Stimulated activated CD8-positive, alpha-beta memory T cell treated with anti-CD3 and anti-CD28 coated beads, Interleukin-2, amount 100 ng/mL, for 1 hour (primary cell): ENCODE measurements at places on chromosomes 12 and 14.

- no peak for DNase-seq
Measured at GRCh38 chr14:94305620-94306019, 12.6 kb upstream of the SERPINA10 start.

GRCh38 chr14:39350866-39351265 lies 81.4 kb downstream of the FBXO33 start:
- no peak for DNase-seq

GRCh38 chr12:85781766-85782165 lies 54.4 kb downstream of the RASSF9 start:
- no peak for DNase-seq

DNA sequence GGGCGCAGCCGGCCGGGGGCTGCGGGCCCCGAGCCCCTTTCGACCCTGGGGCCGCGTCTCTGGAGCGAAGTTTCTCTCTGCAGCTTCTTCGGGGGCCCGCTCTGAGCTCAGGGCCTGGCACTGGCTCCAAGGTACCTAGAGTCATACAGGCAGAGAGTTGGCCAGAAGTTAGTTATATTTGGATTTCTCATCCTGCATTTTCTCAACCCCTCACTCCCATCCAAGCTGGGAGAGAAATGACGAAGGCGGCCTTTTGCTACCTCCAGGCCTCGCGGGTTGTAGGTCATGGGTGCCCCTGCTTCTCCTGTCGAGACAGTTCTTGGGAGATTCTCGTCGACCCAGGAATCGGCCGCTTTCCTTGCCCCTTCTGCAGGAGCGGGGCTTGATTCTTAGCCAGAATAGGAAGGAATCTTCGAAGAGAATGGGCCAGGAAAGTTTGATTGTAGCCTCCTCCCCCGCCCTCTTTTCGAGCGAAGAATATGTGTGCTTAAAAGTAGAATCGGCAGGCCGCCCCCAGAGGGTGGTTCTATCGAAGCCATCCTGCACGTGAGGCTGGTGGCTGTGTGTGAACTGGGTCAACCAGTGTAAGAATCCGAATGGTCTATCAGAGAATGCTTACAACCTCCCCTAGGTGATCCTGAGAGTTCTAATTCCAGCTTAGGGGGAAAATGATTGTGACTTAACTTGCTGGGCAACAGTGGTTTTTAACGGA lies 785 bp downstream of the MLEC start:
- DNase-seq = no peak

- DNase-seq = no peak
Measured at GRCh38 chr12:100215209-100215608, 14.6 kb downstream of the ACTR6 start.

DNA sequence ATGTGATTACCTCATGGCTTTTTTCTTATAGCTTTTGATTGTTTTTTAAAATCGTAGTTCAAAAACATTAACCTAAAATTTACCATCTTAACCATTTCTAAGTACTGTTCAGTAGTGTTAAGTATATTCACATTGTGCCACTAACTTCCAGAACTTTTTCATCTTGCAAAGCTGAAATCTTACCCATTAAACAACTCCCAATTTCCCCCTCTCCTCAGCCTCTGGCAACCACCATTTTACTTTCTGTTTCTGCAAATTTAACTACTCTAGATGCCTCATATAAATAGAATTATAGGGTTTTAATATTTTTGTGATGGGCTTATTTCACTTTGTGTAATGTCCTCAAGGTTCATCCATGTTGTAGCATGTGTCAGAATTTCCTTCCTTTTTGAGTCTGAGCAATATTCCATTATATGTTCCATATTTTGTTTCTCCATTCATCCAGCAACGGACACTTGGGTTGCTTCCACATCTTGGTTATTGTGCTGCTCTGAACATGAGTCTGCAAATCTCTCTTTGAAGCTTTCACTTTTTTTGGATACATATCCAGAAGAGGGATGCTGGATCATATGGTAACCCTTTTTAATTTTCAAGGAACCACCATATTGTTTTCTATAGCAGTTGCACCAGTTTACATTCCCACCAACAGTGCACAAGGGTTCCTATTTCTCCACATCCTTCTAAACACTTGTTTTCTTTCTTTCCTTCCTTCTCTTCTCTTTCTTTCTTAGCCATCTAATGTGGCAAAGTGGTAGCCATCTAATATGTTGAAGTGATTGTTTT lies 5.0 kb downstream of the HIF1A start:
- DNase-seq = no peak

DNA sequence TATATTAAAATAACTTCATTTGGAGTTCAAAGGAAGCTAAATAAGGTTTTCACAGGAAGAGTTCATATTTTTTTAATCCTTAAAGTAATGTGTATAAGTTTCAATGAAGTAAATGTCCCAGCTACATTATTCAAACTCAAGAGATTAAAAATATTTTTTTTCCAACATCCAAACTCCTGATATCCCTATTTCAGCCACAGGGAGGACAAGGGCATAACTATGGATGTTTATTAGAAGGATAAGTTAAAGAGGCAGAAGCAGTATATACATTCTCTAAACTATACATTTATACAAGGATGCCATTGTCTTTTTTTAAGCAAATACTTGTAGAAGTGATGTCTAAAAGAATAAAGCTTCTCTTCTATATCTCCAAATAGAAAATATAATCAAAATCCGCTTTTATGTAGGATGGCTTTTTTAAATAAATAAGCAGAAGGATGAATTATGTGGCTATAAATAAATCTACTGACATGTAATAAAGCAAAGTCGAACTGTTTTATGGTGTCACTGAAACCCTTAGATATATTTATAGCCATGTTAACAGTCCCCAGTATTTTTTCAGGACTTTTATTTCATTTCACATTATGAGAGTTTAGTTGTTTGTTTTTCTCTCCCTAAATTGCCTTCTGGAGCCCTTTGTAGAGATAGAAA lies 936.5 kb downstream of the DIO2 start:
- DNase-seq = no peak

DNA sequence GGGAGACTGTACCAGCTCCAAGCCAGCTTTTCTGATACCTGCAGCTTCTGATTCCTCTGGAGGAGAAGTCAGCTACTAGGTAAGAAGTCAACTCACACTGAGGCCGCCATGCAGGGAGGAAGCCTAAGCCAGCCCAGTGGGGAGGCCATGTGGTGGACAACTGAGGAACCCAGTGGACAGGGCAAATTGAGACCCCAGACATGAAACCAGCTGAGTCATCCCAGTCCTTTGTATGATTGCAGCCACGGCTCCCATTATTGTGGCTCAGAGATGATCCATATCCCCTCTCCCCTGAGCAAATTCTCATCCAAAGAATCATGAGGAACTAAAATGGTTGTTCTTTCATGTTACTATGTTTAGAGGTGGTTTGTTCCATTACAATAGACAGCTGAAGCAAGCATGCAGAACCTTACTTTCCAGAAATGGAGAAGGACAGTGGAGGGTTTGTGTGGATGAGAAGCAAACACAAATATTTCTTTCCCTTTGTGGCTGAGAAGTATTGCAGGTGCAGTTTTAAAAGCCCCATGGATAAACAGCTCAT lies 1147.3 kb upstream of the TMEM132C start:
- DNase-seq = no peak

DNA sequence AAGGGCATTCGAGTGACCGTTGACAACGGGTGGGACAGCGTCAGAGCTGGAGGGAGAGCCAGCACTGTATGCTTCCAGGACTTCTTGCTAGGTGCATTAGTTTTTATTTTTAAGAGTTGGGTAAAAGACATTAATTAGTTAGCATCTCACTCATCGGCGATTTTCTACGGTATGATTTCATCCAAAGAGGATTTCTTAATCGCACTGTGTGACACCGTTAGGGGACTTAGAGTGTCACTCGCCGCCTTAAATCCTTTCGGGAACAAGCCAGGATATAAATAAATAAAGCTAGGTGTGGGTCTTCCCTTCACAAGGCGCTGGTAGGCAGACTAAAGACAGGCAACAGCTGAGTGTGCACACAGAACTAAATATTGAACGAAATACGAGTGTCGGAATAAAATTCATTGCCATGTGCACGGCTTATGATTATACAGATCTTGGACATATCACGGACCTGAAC lies 869 bp upstream of the NOVA1 start:
- no peak for DNase-seq

GRCh38 chr12:62785941-62786559 lies 148.9 kb downstream of the PPM1H start:
- no peak for DNase-seq

DNA sequence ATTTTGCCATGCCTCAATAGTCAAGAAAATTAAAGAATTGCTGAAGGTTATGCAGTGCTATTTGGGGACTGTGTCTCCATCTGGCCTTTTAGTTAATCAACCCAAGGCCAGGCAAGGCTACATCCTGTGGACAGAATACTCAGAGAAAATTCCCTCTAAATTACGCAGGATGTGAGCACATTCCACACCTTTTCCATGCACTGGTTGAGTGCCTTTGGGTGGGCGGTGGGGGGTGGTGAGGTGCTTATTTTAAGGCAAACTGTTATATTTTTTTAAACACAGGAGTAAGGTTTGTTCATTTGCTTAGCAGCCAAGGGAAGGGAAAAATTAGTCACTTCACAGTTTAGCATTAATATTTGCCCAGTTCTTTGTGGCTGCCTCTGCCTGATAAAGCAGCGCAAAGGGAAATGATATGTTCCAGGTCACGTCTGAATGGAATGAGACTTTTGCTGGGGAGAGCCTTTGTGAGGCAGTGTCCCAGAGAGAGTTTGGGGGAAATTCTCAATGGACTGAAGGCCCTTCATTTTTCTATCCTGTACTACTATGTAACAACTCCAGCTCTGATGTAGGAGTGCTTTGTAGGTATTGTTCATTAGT lies 17.2 kb upstream of the KCNA5 start:
- DNase-seq = no peak

- DNase-seq = no peak
Measured at GRCh38 chr12:104130760-104131159, 7.2 kb downstream of the NFYB start.

DNA sequence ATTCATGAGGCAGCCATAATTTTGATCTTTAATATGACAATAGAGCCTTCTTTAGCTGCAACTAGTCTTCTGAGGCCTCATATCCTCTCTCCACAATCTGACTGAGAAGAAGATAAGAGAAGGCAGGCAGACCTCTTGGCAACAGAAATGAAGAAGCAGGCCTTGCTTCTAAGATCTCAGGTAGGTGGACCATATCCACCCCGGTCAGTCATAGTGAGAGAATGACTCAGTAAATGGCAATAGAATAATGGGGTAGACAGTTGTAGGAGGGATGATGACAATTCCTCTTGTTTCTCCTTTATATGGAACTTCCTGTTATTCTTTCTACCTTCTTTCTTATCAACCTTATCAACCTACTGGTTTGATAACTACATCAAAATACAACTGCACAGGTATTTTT lies 246.7 kb upstream of the G2E3 start:
- no peak for DNase-seq

DNA sequence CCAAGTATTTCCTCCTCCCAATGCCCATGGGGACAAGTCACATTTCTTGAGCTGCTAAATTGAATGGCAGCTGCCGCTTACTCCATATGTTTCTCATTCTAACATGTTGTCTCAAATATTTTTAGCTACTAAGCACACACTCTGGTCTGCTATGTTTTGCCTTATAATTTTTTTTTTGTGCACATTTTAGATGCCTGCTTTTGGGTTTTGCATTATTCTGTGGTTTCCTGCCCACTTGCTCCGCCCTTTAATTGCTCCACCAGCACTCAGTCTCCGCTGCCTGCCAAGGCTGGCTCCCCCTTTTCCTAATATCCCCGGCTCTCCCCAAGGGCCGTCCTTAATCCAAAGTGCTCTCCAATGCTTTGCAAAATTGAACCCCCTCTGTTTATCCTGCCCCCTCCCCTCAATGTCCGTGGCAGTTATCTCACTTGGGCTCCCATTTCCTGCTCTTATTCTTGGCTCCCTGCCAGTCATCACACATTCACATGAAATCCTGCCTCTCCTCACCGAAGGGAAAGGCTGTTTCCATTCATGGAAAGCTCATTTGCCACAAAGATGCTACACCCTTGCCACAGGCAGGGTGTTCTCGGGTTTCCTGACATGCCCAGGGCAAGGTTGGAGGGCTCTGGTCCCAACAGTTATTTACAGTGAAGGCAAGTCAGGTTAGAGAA lies 79.4 kb downstream of the C12orf75 start:
- no peak for DNase-seq

DNA sequence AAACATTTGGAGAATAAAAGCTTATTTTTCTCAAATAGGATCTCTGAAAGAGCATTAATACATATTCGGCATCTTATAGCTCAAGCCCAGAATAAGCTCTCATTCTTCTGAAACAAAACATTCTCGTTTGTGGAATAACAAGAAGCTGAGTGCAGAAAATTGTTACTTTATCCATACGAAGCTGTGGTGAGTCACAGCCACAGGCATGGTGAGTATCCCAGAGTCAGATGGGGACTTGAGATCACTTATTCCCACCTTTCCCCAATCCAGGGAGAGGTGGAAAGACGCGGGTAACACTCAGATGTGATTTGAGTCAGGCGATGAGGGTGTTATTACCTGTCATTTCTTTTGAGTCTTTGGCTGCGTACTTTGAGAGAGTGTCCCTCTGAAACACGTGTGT lies 214.6 kb upstream of the TMEM132C start:
- no peak for DNase-seq

DNA sequence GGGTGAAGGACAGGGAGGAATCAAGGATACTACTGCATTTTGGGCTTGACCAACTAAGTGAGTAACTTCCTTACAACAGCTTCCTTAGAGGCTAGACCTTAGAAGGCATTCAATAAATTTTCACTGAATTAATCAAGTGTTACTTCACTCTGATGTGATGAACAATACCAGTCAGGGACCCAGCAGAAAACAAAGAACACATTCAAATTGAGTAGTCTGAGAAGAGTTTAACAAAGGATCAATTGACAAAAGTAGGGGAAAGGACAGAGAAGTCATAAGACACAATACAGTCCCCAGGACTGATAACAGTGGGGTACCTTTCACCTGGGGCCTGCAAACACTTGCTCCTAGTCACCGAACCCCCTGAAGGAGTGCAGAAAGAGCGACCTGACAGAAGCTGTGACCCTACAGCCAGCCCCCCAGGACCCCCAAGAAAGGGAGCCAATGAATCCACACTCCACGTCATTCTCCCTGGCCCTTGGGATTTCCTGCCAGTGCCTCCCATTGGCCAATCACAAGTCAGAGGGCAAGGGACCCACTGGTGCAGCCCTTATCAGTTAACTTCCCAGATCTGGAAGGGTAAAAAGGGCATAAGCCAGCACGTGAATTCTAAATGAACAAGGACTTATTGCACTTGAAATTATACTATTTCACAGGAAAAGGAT lies 6.9 kb downstream of the ANAPC5 start:
- DNase-seq = no peak

GRCh38 chr14:33590891-33591630 lies 359.8 kb downstream of the EGLN3 start:
- no peak for DNase-seq

GRCh38 chr12:78331753-78332152 lies 501.1 kb downstream of the NAV3 start:
- DNase-seq = no peak

DNA sequence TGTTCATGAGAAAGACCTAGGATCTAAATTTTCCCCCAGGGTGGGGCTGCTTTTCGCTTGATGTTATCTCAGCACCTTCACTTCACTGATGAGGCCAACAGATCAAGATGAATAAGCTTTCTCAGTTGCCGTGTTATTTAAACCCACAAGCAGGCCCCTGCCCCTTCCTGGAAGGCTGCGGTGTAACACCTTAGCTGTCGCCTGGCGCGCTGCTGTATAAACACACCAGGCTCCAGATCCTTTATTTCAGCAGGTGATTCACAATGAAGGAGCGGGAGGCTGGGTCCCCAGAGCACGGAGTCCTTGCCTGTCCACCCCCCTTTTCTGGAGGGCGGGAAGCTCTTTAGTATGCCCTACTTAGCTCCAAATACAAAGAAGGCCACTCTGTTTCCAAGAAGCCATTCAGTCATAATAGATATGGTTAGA lies 515.4 kb downstream of the FUT8 start:
- peak; percentile 33 for DNase-seq
